Activated T-cell treated with anti-CD3 and anti-CD28 coated beads, Interleukin-2, amount 50 U/mL, for 4 hours (primary cell): ENCODE measurements at places on chromosomes 7 and 10.

GRCh38 chr10:7243873-7244272 lies 167.0 kb downstream of the SFMBT2 start:
- no peak for DNase-seq

- DNase-seq = no peak
These were observed 45.2 kb upstream of the SPOCK2 start for GRCh38 chr10:72133517-72133916.

DNA sequence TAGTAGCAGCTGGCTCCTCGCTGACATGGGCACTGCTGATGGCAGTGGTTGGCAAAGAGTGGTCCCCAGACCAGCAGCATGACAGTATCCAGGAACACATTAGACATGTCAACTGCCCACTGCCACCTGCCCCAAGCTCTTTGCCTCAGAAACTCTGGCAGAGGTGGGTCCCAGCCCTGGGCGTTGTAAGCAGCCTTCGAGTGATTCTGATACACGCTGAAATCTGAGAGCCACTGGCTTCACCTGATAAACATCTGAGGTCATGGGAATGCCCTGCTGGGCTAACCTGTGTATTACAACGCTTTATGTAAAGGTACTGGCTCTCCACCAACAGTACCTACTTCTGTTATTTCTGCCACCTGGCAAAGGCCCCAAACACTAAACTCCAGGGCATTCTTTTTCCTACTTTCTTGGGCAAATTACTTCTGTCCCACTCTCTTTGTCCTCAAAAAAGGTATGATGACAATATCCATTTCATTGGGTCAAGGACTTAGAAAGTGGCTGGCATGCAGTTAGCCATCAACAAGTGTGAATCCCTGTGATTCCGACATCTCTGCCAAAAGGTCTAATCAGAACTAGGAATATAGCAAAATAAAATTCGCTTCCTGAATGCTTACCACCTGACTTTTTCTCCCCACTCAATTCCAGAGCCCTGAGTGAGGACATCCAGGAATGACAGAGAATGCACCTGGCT lies 9.2 kb downstream of the SGMS1 start:
- no peak for DNase-seq

- DNase-seq = no peak
These were observed 566 bp downstream of the ZNF789 start for GRCh38 chr7:99473315-99473596.

GRCh38 chr7:131931370-131931769 lies 374.9 kb upstream of the PODXL start:
- no peak for DNase-seq

DNA sequence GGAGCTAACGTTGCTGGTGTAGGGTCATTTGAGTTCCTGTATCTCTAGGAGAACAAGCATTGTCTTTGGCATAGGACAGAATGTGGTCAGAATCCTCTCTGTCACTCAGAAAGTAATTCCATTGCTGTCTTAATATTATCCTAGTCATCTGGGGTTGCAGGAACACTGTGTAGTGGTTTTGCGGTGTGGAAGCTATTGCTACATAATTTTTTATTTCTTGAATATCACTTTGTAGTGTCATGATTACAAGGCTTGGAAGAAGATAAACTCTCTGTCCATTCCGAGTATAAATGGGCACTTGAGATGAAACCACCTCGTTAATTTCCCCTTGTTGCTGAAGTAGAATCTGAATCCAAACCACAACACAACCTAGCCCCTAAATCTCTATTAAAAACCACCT lies 919.2 kb downstream of the LRMDA start:
- DNase-seq = no peak

DNA sequence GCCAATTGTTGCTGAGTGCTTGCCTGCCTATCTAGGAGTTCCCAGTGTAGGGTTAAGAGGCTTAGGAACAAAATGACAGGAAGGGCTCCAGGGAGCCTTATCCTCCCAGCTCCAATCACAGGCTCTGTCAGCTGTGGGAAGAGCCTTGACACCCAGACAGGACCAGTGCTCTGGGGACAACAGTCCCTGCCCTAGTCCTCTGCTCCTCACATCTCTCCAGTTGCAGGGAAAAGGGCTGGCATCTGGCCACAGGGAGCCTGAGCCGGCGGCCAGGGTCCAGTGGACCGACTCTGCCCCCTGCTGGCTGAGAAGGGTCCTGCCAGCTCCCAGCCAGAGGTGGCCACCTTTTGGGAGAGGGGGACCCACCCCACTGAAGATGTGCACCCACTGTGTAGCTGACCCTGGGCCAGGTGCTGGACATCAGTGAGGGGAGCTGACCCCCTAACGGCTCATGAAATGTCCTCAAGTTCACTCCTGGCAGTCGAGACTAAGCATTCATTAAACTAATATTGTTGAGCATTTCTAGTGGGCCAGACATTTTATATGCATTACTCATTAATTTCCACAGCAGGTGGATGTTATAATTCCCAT lies 17.6 kb downstream of the DNAJB12 start:
- peak; percentile 70 for DNase-seq

- DNase-seq = no peak
These were observed 145.0 kb downstream of the C7orf25 start for GRCh38 chr7:42766782-42767423.

GRCh38 chr10:51439645-51440044 lies 259.8 kb downstream of the CSTF2T start:
- DNase-seq = no peak

GRCh38 chr10:113138937-113139585 lies 189.0 kb downstream of the TCF7L2 start:
- DNase-seq = no peak

DNA sequence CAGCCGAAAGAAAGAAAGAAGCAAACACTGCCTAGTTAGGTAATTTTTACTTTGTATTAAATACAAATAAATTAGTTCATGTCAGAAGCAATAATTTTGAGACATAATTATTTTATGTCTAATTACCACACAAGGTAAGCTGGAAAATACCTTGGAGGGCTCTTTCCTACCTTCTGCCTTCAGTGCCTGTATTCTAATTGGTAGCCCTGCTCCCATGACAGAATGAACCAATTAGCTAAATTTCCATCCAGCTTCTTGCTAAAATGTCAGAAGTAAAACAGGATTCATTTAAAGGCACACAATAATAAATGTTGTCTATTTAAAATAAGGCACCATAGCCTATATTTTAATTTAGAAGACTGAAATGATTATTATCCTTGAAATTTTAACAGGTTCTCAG lies 135.4 kb upstream of the POT1 start:
- DNase-seq = no peak

GRCh38 chr7:105982388-105982787 lies 19.3 kb downstream of the CDHR3 start:
- DNase-seq = no peak

DNA sequence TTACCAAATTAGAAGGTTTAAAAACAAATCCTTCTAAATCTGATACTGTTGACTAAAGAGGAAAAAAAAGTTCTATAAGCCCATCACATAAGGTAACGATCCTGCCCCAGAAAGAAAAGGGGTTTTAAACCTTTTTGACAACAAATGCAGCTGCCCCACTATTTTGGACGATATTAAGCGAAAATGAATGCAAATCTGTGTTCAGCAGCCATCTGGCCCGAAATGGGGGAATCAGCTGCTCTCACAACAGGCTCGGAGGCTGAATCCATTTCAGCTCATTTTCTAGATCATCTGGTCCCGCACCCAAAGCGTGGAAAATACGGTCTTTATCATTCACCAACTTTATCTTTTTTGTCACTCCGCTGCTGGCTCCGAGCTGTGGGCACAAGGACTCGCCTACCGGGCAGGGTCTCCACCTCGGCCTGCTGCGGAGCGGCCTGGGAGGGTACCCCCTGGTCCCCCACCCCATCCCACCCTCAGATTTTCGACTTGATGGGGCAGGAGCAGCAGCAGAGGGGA lies 2.4 kb upstream of the EBF3 start:
- DNase-seq = no peak

- DNase-seq = no peak
These were observed 798.1 kb downstream of the GATA3 start for GRCh38 chr10:8852546-8852945.

DNA sequence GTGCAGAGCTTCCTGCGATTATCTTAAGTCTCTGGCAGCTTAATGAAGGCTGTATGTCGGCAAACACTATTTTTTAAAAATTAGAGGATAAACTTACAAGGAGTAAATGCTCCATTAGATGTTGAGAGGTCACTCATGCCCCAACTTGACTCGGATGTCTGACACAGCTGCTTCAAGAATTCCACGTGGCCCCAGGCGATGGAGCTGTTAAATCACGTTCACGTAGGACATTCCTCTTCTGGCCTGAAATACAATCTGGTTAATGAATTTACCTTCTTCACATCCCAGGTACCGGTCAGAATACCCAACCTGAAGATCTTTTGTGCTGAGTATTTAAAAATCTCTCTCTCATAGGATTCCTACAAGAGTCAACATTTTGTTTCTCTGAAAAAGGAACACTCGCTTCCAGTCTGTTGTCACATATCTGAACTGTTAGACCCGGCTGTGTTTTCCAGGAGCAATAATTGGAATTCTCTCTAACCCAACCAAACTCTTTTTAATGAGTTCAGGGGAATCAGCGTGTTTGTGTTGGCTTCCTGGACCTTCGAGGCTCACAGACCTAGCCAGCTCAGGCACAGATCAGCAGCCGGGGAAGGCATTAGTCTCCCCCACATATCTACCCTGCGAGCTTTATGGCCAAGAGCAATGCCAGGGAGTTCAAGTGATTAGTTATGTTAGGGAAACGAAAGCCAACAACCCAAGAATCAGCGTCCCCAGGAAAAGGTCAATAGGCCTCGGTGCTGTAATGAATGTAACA lies 284.9 kb downstream of the FGFR2 start:
- DNase-seq = no peak
